CD4-positive, alpha-beta T cell treated with Interleukin-17A for 1 hour (primary cell): ENCODE measurements at places on chromosomes 1 and 21.

GRCh38 chr1:96515925-96516324 is 205.7 kb upstream of the PTBP2 start:
- no peak for DNase-seq

DNA sequence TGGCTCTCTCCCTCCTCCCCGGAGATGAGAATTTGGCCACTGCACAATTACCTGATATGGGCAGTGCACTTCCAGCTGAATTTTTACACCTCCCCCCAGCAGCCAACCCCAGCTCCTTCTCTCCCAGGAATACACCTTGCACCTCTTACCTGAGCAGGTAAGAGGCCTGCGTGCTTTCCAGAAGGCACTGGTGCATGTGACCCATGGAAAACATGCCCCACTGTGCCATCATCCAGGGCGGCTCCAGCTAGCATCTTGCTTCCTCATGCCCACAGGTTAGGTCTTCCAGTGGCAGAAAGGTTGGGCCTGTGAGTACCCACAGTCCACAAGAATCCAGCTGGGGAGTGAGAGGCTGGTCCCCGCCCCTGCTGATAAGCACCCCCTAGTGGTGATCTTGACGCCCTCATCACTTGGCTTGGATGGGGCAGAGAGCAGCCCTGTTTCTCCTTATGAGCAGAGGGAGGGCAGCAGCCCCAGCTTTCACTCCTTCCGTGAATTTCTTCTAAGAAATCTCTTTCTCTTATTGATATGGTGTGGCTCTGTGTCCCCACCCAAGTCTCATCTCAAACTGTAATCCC is 57.8 kb downstream of the EDARADD start:
- peak; percentile 60 for DNase-seq

- no peak for DNase-seq
Measured at GRCh38 chr1:216723274-216723780, at the start of gene ESRRG. ESRRG (minus strand) TSS chr1:216723429; CDS start chr1:216723299, 130 bp downstream.

DNA sequence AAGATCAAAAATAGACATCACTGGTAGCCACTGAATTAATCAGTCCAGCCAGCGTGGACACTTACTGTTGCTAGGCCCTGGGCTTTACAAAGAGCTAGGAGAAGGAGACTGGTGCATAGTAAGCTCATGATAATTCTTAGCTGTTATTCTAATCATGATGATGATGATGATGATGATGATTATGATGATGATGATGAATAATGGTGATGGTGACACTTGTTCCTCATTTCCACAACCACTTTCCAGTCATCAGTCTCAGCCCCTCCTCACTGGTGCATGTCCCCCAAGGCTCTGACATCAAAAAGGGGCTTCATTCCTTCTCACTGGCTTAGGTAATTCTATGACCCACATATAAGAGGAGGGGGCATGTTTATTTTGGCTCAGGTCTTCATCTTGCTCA is 701.0 kb downstream of the PTPRU start:
- no peak for DNase-seq

DNA sequence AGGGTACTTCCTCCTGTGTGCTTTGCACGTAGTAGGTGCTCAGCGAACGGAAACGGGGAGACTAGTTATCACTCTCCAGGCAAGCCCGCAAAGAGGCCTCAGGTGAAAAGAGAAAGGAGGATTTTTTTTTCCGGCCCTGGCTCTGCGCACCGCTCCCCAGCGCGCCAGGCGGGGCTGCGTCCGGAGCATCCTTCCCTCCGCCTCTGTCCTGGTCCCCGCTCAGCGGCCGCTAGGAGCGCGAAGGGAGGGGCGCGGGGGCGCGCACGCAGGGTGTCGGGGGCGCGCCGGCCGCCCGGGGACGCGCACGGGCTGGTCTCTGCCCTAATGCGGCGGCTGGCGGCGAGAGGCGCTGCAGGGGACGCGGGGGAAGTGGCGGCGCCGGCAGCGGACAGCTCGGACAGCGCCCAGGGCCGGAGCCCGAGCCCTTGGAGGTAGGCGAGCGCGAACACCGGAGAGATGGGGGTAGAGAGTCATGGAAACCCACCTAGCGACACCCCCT is 42.3 kb upstream of the NFASC start:
- peak; percentile 10 for DNase-seq

DNA sequence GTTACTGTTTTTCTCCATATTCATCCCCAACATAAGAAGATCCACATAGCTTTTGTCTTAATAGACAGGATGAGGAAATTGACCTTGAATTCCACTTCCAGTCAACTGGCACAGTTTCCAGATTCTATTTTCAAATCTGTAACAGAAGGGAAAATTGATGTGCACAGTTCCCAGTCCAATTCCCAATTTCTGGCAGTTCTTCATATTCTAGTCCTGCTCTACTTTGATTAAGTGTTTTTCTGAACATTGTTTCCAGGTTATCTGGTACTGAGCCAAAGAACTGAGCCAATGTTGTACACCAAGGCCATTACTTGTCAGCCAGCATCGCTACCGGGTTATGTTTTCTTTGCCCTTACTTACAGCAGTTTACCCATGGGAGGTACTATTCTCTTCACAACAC is 1755.4 kb downstream of the PLA2G4A start:
- DNase-seq = no peak

GRCh38 chr21:39048574-39048973 is 134.7 kb downstream of the PSMG1 start:
- no peak for DNase-seq

GRCh38 chr1:155175927-155176371 is 2.3 kb downstream of the TRIM46 start:
- no peak for DNase-seq

DNA sequence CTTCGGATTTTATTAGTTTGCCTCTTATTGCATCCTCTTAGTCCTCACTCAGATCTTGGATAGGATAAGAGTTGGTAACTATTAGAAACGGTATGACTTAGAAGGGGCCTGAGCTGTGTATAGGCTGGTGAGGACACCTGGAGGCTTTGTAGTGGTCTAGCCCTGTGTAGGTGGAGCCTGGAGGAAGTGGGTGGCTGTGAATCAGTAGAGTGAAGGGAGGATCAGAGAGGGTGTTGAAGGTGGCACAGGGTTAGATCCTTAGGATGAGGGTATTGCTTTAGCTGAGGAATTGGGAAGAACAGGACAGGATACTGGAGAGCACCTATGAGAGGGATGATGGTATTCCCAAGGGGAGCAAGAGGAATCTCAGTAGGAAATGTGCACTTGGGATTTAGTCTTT is 5.7 kb downstream of the VANGL1 start:
- peak; percentile 16 for DNase-seq

DNA sequence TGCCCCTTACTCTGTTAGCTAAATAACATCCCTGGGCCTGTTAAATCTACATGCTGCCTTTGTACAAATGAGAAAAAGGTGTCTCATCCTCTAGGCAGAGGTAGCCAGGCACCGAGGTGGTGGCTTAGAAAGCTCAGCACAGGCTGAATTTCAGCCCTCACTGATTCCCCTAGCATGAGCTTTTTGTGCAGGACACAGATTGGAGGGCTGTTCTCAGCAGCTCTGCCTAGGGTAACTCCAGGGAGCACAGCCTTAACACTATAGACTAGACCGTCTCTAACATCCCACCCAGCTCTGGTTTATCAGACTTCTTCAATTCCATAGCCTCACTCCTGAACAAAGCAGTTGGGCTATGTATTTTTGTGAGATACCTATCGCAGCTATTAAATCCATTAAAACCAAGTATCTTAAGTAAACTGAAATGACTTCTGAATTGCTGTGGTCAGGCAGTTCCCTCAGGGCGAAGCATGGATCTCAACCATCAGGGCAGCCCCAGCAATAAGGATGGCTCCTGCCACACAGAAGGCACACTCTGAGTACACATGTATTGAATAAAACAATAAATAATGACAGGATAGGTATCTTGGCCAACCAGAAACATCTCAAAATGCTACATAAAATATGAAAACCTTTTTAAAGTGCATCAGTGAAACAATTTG is 14.8 kb downstream of the S100A6 start:
- no peak for DNase-seq

DNA sequence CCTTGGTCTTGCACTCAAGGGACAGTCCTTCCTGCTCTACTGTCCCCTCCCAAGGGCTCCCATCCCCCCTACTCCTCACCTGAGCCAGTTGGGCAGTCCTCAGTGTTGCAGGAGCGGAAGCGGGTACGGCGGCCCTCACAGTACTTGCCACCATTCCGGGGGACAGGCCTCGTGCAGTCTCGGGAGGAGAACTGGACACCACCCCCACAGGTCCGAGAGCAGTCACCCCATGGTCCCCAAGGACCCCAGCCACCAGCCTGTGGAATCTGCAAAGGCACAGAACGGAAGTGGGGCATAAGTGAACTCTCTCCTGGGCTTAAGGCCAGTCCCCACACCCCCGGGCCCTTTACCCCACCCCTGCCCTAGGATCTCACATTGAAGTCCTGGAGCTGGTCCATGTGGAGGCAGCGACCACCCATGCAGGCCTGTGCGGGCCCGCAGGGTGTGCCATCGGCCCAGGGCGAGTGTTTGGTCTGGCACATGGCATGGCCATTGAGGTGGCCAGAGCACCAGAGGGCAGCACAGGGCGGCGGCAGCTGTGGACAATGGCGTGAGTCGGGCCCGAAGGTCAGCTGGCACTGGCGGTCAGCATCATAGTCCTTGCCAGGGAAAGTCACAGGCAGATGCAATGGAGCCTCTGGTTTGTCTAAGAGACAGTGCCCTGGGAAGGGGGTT is 5.2 kb downstream of the ADAMTS4 start:
- no peak for DNase-seq

DNA sequence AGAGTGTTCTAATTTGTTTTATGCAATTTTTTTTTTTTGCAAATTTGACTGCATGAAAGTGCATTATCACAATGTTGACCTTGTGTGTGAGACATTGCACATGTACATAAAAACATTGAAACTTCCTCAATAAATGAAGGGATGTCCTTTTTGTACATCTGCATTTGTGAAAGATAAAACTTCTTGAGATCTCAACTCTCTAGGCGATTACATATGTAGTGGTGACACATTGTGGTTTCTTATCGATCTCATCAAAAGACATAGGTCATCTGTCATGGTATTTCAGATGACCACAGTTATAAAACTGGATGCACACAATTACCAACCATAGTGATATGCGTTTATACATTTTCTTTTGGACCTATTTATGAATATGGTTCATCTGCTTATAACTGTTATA is 35.6 kb upstream of the C21orf91 start:
- DNase-seq = no peak

- no peak for DNase-seq
Measured at GRCh38 chr1:236450779-236451178, 56.7 kb downstream of the EDARADD start.

GRCh38 chr1:119329541-119330461 is 38.8 kb upstream of the HAO2 start:
- DNase-seq = no peak

- DNase-seq = no peak
Measured at GRCh38 chr1:231679109-231679508, 52.5 kb downstream of the DISC1 start.

GRCh38 chr21:37338671-37339551 is 27.7 kb upstream of the DYRK1A start:
- no peak for DNase-seq

DNA sequence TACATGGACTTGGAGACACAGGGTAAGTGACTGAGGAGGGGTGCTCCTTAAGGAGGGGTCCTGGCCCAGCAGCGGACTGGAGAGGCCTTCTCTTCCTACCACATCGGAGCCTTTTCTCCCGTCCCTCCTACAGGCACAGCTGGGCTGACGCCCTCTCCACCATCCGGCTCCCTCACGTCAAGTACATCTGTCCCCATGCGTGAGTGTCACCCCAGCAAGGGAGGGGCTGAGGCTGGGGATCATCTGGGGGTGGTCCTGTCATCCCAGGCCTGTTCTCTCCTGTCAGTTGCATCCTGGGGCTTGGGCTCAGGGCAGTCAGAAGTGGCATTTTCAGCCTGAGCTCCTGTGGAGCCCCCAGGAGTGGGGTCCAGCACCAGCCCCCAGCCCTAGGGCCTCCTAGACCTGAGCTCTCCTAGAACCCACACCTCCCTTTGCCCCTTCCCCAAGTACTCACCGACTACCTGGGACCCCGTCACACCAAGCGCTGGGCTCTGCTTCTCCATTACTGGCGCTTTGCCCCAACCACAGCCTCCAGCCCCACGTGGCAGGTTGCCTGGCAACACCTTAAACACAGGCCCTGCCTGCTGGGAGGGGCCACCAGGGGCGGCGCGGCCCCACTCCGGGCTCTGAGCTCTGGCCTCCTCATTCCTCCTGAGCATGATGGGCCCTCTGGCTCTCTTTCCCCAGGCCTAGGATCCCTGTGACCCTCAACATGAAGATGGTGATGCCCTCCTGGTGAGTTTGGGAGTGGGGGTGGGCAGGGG is 2.3 kb downstream of the LYPLA2 start:
- peak; percentile 53 for DNase-seq

DNA sequence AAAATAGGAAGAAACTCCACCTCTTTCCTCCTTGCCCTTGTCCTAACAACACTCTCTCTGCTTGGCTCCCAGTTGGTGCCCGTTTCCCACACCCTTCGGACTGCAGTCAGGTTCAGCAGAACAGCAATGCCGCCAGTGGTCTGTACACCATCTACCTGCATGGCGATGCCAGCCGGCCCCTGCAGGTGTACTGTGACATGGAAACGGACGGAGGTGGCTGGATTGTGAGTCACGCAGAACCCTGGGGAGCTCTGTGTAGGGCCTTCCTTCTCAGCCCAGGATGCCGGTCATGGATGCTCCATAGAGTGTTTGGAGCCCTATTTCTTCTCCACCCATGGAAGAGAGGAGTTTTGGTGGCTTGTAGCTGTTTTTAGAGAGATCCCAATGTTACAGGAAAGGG is 60.9 kb downstream of the TNN start:
- no peak for DNase-seq

- DNase-seq = no peak
Measured at GRCh38 chr1:248839168-248839555, 1.1 kb downstream of the ZNF672 start.

DNA sequence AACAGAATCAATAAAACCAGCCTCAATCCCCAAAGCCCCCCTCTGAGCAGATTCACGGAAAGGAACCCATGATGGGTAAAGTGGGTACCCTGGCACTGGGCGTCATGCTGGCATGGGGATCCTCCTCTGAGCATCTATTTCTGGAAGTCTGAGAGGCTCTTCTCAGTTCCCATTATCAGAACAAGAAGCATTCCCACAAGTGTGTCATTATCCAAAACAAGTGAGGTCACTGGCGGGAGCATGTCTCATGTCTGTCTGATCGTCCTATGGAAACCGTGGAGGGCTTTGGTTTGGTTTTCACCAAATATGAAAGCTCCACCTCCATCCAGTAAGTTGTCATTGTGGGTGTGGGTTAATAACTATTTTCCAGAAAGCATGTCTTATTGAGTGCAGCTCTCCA is 70.7 kb downstream of the PGM1 start:
- DNase-seq = no peak

DNA sequence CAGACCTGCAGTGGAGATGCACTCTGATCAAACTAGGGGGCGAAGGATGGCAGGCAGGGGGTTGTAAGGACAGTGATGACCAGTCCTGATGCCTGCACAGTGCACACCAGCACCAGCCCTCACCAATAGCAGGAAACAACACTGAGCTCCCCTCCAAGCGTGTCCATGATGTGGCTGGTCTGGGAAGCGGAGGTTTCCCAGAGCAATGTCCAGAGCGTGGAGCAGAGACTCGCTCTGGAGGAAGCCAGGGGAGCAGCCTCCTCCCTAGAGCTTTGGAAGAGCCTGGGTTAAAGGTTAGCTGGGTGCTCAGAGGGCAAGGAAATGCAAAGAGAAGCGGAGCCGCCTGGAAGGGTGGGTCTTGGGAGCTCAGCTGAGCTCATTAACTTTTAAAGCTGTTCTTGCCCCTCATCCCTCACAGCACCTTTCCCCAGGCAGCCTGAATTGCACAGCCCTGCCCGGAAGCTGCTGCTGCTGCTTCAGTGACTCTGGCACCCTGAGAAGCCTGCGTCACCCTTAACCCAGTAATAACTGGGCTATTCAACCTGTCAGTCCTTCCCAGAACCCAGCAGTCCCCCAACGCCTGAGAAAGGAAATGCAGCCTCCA is 162.2 kb upstream of the RAB4A start:
- no peak for DNase-seq

- no peak for DNase-seq
Measured at GRCh38 chr1:3134381-3135072, 65.5 kb downstream of the PRDM16 start.
